ENCODE measurements at places on chromosomes 6 and 20.

DNA sequence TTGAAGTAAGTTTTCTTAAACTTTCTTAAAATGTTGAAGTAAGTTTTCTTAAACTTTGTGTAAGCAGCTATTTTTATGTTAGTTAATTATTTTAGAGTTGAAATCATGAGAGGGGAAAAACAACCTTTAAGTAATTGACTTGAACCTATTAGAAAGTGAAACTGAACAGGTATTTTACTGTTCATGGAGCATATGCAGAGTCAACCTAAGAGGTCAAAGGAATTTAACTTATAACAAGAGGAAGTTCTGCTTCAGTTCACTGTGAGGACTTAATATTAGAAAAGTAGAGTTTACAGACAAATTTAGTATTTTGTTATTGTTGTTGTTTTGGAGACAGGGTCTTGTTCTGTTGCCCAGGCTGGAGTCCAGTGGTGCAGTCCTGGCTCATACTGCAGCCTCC lies 38.0 kb downstream of the CDYL start:
- no peak for DNase-seq

DNA sequence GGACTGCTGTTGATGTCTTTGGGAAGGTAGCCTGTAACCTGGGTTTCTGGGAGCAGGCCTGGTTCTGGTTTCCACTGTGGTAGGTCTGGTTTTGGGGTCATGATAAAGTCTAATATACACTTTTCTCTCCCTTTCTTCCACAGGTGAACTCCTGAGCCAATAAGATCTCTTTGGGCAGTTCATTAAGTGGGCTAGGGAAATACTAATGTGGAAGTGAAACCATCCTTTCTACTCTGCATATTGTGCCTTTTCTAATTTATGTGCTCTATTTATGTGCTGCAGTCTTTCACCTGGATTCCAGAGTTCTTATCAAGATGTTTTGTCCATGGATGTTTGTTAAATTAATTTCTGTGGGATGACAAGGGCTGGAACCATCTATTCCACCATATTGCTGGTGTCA lies 165.7 kb upstream of the PTPRK start:
- DNase-seq: no peak

DNA sequence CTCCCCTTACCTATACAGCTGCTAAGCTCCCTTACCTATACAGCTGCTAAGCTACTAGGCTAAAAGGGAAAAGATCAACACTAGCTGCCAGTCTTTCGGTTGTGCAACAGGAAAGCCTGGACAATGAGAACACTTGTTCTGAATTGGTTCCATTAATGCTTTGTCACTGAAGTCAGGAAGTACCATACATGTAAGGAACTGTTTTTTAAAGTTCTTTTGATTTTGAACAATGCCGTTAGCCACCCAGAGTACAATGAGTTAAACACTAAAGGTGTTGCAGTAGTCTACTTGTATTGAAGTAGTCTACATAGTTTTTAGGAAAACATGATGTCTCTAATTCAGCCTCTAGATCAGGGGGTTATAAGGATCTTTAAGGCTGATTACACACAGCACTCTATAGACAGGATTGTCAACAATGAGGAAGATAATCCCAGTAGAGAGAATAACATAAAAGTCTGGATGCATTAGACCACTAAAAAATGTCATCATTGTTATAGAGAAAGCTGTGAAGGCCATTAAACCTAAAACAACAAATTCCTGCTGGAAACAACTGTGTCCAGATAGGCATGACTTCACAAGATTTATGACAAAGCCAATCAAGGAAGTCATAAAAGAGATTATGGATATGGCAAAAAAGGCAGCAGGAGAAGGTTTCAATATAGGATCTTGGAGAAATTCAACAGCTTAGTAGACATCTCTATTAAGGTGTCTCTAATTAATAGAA lies 306.3 kb downstream of the PHF3 start:
- no peak for DNase-seq

- DNase-seq: peak; percentile 92
Observed at GRCh38 chr6:28895131-28895812, 28.5 kb downstream of the TRIM27 start.

Data from cerebellum (tissue), 4 donors.